ENCODE measurements at places on chromosomes 7 and 10.

GRCh38 chr10:125838802-125839575 is 15.6 kb downstream of the BCCIP start:
- DNase-seq, result no peak

DNA sequence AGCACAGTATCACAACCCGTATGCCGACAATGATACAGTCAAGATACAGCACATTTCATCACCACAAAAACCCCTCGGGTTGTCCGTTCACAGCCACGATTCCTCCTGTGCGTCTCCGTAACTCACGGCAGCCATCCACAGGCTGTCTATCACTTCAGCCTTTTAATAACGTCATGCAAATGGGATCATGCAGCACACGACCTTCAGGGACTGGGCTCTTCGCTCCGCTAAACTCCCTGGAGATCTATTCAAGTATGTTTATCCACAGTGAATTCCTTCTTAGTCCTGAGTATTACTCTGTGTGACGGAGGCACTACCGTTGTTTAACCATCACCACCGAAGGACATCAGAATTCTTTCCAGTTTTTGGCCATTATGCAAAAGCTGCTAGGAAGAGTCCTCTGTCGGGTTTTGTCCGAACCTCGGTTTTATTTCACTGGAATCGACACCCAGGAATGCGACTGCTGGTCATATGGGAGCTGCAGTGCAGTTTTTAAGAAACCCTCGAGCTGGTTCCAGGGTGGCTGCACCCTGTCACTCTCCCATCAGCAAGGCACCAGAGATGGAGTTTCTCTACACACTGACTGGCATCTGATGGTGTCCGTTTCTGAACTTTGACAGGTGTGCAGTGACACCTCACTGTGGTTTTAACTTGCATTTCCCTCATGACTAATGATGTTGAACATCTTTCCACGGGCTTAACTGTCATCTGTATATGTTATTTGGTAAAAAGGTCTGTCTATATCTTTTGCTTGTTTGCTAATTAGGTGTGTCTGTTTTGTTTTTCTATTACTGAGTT is 193.6 kb downstream of the MAD1L1 start:
- no peak for DNase-seq

DNA sequence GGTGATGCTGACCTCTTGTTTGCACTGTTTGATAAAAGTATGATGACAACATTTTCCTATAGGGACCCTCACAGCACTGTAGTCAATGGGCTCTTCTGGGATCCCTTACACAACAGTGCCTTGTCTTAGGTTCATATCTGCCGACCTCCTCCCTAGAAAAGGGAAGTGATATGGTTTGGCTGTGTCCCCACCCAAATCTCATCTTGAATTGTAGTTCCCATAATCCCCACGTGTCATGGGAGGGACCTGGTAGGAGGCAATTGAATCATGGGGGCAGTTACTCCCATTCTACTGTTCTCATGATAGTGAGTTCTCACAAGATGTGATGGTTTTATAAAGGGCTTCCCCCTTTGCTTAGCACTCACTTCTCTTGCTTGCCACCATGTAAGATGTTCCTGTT is 23.1 kb downstream of the ZC3HAV1 start:
- DNase-seq, result no peak

- DNase-seq, result peak; percentile 60
These were observed 179.5 kb upstream of the IMMP2L start for GRCh38 chr7:111741811-111742240.

- DNase-seq, result no peak
These were observed 34.7 kb downstream of the HYCC1 start for GRCh38 chr7:22979251-22979650.

- no peak for DNase-seq
These were observed 22.4 kb downstream of the GNG11 start for GRCh38 chr7:93943816-93944540.

- peak; percentile 75 for DNase-seq
These were observed 207.2 kb upstream of the SVIL start for GRCh38 chr10:29841724-29842649.

DNA sequence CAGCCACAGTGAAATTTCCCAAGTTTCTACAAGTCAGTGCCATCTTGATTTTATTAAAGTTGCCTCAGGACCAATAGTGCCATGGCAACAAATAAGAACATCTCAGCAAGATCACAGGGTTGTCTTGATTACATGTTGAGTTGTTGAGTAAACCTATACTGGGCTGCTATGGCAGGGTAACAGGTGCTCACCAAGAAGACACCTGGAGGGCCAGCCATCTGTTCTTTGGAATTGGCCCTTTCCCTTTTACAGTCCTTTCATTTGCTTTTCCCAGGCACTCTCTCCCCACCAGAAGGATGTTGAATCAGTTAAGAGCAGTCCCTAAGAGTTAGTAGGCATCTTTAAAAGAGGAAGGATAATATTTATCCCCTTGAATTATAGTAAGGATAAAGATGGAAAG is 582.0 kb downstream of the TNS3 start:
- no peak for DNase-seq

DNA sequence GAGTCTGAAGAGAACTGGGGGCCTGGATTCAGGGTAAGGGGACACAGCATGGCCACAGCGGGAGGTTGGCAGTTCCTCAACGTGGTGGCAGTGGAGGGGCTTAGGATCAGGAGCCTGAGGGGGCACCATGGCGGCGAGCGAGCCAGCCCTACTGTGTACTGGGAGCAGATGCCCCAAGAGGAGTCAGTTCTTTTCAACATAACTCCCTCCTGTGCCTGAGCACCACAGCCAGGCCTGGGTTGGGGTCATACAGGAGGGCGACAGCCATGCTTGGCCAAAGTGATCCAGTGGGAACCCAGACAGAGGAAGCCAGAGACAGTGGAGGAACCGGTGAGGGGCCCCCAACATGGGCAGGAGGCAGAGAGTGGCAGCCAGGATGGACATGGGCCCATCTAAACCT is 65.8 kb downstream of the MICALL2 start:
- DNase-seq, result no peak

DNA sequence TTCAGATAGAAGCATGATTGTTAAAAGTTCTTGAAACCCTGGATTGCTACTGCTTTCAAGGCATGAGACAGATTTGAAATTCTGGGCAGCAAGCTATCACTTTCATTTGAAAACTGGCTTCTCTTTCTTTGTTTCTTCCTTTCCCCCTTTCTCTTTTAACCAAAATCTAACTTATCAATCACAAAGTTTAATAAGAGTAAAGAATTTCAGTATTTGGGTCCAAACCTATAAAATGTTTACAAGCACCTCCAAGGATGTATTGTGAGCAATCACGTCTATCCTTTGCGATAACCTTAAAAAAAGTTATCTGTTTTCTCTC is 21.6 kb upstream of the RPA3 start:
- no peak for DNase-seq

DNA sequence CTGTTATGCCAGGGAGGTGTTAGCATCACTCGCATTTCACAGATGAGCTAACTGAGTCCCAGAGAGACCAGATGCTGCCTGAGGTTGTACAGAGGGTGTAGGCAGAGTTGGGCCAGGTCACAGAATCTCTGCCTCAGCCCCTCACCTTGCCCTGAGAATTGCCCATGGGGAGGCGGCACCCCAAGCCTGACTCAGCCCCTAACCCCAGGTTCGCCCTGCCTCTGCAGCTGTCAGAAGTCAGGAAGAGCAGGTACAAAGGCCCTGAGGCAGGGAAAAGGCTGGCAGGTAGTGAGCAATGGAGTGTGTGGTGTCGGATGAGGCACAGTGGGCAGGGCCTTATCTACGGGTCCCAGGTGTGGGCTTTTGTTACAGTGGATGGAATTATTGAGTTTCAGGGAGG is 79.4 kb downstream of the MYL10 start:
- no peak for DNase-seq

DNA sequence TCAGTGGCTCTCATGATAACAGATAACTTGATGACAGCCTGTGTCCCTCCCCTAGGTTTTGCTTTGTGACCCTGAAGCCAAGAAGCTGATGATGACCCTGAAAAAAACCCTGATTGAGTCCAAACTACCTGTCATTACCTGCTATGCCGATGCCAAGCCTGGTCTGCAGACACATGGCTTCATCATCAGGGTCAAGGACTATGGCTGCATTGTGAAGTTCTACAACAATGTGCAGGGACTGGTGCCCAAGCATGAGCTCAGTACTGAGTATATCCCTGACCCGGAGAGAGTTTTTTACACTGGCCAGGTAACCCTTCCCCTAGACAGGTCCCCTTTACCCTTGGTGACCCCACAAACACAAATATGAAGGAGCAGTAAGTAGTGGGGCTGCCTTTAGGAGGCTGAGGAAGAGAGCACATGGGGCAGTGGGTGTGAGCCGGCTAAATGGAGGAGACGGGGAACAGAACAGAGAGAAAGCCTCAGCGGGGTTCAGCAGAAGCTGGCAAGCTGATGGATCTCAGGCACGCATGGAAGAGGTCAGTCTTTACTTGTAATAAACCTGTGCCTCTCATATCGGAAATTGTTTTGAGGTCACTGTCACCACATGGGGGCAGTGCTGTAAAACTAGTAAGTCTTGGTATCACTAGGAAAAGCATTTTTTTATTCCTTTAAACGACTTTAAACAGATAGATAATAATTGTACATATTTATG is 20.2 kb downstream of the PDCD11 start:
- peak; percentile 64 for DNase-seq

- DNase-seq, result no peak
These were observed 117.5 kb upstream of the PRPS1L1 start for GRCh38 chr7:18145160-18145559.

DNA sequence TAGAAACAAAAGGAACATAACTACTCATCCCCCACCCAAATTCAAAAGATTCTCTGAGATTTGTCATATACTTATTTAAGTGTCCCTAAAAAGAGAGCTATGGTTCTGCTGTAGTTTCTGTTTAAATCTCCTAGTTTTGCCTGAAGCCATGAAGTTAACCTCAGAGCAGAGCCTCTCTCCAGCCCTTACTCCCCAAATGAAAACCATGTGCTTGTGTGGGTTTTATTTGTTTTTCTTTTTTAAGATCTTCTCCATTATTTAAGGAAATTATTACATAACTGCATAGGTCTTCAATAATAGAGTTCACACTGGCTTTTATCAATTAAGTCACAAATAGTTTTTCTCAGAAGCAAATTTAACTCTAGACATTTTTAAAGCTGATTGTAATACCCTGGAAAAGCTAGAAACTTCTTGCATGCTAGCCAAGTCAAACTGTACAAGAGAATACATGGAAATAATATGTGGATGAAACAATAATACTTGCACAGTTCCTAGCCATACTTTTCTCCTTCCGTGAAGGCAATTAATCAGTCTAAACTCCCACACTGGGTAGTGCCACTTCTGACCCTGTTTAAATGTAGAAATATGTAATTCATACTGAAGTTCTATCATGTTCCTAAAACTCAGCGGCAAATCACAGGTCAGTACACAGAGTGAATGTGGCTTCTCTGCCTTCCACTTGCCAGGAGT is 579.7 kb downstream of the SUGCT start:
- DNase-seq, result peak; percentile 27

GRCh38 chr7:101058355-101058754 is 26.9 kb upstream of the TRIM56 start:
- DNase-seq, result peak; percentile 77
